ENCODE measurements at places on chromosomes 7 and 10. TPM values are rescaled to one million over a fixed set of nuclear protein-coding genes. Genes with fewer than 3 reads are reported as not detected.

- H3K4me3 ChIP-seq: no peak overlapping the region
- H3K27ac ChIP-seq: no peak overlapping the region
- no peak for DNase-seq
- H3K4me1 ChIP-seq: no peaks in the 10 kb centered on the region
Measured at GRCh38 chr10:1525354-1526162, 211.8 kb downstream of the ADARB2 start.

GRCh38 chr10:70911386-70911785, 23.0 kb upstream of the PCBD1 start:
- H3K4me3 ChIP-seq: no peak overlapping the region
- no peaks in the 10 kb centered on the region for H3K36me3 ChIP-seq
- H3K27me3 ChIP-seq: no peaks in the 10 kb centered on the region

PTPRZ1 gene
- 0.74 TPM for total RNA-seq

DNA sequence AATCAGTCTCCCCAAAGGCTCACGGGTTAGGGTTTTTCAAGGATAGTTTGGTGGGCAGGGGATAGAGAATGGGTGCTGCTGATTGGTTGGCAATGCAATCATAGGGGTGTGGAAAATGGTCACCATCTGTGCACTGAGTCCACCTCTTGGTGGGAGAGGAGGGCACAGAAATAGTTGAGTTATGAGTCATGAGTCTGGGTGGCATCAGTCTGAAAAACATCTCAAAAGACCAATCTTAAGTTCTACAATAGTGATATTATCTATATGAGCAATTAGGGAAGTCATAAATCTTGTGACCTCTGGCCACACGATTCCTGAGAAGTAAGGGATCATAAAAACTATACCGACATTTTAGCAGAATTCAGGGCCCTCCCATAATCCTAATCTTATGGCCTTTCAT, 62.7 kb downstream of the LGI1 start:
- no peaks in the 10 kb centered on the region for H3K27me3 ChIP-seq
- H3K36me3 ChIP-seq: no peaks in the 10 kb centered on the region
- no peaks in the 10 kb centered on the region for H3K4me1 ChIP-seq
- no peak for DNase-seq
- H3K4me3 ChIP-seq: no peak overlapping the region

DNA sequence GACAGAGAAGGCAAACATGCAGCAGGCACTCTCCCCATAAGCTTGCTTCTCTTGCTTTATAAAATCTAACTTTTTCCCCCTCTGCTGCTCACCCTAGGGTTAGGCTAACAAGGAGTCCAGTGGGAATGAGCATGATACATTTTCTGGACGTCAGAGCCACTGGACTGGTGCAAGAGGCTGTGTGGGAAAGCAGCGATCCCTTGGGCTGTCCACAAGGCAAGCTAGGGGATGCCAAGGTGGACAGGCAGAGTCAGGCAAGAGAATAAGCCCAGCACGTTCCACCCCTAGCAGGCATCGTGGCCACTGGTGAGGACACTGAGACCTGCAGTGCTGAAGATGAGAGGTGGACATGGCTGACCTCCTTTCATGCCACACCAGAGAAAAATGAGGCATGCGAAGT, 290.9 kb upstream of the ZMIZ1 start:
- no peak overlapping the region for H3K27ac ChIP-seq
- DNase-seq: no peak
- H3K36me3 ChIP-seq: no peaks in the 10 kb centered on the region
- no peaks in the 10 kb centered on the region for H3K27me3 ChIP-seq

UNCX gene
- total RNA-seq: not detected

DNA sequence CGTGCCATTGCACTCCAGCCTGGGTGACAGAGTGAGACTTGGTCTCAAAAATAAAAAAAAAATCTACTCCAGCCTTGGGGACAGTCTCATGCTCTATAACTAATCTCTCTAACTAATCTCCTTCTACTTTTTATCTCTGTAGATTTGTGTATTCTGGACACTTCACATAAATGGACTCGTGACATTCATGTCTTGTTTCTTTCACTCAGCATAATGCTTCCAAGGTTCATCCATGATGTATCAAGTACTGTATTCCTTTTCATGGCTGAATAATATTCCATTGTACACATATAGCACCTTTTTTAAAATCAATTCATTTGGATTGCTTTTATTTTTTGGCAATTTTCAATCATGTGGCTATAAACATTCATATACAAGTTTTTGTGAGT, 9.8 kb upstream of the COL26A1 start:
- H3K27ac ChIP-seq: no peak overlapping the region
- H3K36me3 ChIP-seq: no peaks in the 10 kb centered on the region
- DNase-seq: no peak
- H3K27me3 ChIP-seq: no peaks in the 10 kb centered on the region
- no peaks in the 10 kb centered on the region for H3K4me1 ChIP-seq
- H3K4me3 ChIP-seq: no peak overlapping the region

DNA sequence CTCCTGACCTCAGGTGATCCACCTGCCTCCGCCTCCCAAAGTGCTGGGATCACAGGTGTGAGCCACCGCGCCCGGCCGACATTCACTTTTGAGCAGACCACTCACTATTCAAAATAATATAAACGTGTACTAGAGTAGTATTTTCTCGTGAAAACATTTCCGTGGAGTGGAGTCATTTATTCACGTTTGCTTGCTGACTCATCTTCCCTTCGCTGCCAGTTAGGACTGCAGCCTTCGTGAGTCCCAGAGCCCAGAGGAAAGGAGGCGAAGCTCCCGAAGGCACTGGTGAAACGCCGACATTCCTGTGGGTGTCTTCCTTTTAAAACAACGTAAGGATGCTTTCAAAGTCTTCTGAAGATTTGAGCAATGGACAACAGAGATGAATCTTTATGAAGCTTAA, 10.9 kb upstream of the INPP5A start:
- no peaks in the 10 kb centered on the region for H3K4me1 ChIP-seq
- H3K27me3 ChIP-seq: no peaks in the 10 kb centered on the region
- DNase-seq: no peak
- H3K36me3 ChIP-seq: no peaks in the 10 kb centered on the region
- H3K27ac ChIP-seq: no peak overlapping the region

Measured in ovary (tissue), 10 donors.